ENCODE measurements at places on chromosomes 3 and 15. TPM values are rescaled to one million over a fixed set of nuclear protein-coding genes. Genes with fewer than 3 reads are reported as not detected.

Gene GLDN
- polyA plus RNA-seq, result 0.65 TPM

Gene TNNC1
- 9,937 TPM for polyA plus RNA-seq

Gene TYRO3
- 2.7 TPM for polyA plus RNA-seq

Gene RNU6-1
- polyA plus RNA-seq, result not detected

Gene SERINC4
- 0.29 TPM for polyA plus RNA-seq

Gene APOD
- polyA plus RNA-seq, result 235 TPM

Gene TRH
- polyA plus RNA-seq, result not detected

Gene HHLA2
- not detected for polyA plus RNA-seq

Gene NLGN1
- 0.88 TPM for polyA plus RNA-seq

Gene SENP8
- polyA plus RNA-seq, result 1.8 TPM

Gene RGMA
- polyA plus RNA-seq, result 11.9 TPM

Gene LRRC34
- 0.80 TPM for polyA plus RNA-seq

Gene SI
- polyA plus RNA-seq, result not detected

Gene WDR49
- polyA plus RNA-seq, result 0.59 TPM

Gene SMCO1
- polyA plus RNA-seq, result 3.2 TPM

Gene DTX3L
- 7.4 TPM for polyA plus RNA-seq

Gene BFSP2
- polyA plus RNA-seq, result not detected

Gene ZDHHC19
- not detected for polyA plus RNA-seq

Gene EIF2A
- 45.8 TPM for polyA plus RNA-seq
